ENCODE measurements at places on chromosomes 4 and X.
A peak's percentile ranks its signal among the peaks of the same experiment; 100 is the strongest.

DNA sequence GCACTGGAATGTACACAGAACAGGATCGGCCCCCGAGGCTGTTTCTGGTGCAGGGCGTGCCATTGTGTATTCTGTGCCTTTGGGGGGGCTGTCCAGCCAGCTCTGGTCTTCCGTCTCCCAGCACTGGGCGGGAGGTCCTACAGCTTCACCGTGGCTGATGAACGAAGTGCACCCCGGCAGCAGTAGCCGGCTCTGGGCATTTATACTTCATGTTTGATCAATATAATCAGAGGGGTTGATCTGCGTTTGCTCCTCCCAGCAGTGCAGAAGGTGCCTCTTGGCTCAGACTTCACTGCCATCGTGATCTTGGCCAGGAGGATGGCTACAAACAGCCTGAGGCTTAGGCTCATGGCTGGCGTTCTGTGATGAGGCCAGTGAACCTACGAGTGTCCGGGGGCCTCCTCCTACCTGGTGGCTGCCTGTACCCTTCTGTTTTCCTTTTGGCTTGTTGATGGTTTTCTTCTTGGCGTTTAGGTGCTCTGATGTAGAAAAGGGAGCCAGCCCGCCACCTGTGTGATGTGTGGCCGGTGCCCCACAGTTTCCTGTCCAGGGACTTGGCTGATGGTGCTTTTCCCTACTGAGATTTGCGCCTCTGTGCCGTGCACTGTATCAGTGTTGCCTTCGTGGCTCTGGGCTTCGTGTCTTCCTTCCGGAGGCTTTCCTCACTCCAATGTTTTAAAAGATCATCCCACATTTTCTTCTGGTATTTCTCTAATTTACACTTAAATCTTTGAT is 31.2 kb upstream of the HGFAC start:
- DNase-seq = no peak

DNA sequence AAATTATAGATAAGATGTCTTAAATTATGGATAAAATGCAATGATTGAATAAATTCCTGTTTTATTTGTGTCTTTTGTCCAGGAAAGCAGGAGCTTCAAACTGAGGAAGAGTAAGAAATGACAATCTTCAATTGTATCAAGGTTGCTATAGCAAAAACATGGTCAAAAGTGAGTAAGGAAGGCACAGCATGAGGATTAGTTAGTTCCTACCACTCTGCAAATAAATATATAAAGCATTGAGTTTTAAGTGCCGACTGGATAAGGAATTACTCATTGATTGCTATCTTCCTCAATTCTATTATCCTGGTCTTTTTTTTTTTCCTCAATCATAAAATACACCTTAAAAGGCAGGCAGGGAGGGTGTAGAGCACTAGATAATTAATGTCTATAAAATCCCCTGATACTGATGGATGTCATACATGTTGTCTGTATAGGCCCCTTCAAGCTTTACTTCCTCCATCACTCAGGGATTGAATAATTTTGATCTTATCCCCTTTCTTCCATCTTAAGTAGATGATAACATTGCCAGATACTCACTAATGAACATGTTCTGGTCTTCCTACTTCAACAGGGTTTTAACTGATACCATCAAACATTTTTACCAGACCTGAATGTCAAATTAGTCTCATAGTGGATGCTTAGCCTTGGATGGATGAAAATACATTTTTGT is 86.6 kb downstream of the MID1 start:
- DNase-seq = no peak

- DNase-seq = no peak
Measured at GRCh38 chr4:735583-735982, 30.0 kb downstream of the PCGF3 start.

GRCh38 chr4:13905543-13905942 is 278.0 kb upstream of the BOD1L1 start:
- no peak for DNase-seq

DNA sequence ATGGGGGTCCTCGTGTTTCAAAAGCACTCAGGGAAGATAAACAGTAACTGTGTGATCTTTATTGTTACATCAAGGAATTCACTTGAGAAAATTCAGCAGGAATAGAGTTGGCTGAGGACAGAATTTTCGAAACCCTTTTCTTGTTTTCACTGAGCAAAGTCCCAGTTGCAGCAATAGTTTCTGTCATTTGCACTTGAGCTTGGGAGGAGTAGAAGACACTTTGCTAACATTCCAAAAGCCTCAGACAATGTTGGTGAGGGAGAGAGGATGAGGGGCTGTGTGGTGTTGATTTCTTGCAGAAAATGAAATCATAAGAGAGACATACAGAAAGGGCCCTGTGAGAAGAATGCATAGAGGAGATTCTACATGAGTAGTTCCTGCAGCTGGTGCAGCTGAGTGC is 151.9 kb upstream of the DIPK2B start:
- peak; percentile 8 for DNase-seq

DNA sequence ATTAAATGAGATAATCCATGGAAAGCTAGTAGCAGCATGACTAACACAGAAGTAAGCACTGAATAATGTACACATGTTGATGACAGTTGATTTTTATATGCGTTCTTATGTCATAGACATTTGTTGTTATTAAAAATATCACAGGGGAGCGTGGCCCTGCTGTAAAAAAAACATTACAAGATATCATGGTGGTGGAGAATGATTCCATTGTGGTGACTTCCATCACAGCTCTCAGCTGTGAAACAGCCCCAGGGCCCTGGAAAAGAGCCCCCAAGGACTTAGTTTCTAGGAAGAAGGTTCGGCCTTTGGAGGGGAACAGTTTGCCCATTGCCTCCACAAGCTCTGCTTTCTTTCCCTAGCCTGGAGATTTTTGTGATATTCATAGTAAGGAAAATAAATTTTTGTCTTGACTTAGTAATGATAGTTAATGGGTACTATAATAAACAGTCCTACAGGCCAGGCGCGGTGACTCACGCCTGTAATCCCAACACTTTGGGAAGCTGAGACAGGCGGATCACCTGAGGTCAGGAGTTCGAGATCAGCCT is 49.9 kb downstream of the FAM114A1 start:
- DNase-seq = no peak

DNA sequence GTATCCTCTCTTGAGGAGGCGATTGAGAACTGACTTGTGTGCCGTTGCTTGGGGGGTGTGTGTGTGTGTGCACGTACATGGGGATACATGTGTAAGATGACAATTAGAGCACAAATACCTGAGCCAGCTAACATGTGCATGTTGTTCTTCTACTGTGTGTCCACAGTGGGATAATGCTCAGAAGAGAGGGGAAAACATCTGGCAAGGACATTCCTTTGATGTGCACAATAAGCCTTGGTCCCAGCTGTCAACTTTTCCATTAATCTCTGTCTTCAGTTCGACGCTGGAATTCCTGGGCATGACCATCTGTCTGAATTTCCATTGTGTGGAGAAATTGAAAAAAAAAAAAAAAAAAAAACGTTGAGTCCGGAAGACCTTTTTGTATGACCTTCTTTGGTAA is 592.0 kb upstream of the GALNTL6 start:
- DNase-seq = no peak

Measured in AG20443 (cell line).